GM18507 (cell line): ENCODE measurements at places on chromosomes 7 and 10.

GRCh38 chr10:114043532-114044246, at the start of gene ADRB1:
Gene ADRB1 (plus strand): TSS chr10:114043866. CDS start chr10:114044133, 267 bp downstream.
- DNase-seq = no peak

- no peak for DNase-seq
These were observed 574.4 kb downstream of the PTPRN2 start for GRCh38 chr7:158013085-158013668.

DNA sequence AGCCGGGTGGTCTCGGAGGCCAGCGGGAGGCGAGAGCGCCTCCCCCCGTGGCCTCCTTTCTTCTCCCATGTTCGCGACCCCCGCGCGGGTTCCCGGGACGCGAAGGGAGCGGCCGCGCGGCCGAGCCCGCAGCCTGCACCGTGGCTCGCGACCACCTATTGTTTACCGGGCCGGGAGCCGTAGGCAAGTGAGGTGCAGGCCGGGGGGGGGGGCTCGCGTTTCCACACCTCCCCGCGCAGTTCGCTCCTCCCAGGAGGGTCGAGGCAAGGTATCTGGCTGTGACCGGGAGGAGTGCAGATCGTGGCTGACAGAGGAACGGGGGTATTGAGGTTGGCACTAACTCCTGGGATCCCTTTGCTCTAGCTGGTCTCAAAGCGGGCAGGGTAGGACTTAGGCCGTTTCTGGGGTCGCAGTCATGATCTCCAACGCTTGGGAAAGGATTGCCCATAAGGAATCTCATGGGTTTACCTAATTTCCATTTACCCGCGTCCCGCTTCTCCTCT, 734 bp downstream of the PTPN12 start:
- no peak for DNase-seq

DNA sequence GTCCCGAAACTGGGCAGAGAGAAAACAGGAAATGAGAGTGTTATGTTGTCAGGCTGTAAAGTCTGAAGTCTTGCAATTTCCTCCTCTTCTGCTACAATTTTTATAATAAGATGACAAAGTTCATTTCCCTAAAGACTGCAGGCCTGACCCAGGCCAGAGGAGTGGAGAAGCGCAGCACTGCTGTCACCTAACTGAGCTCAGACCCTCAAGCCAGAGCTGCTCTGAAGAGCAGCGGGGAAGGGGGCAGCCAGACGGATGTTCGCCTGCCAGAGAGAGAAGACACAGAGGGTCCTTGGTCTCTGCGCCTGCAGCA, 12.6 kb upstream of the AOAH start:
- no peak for DNase-seq

DNA sequence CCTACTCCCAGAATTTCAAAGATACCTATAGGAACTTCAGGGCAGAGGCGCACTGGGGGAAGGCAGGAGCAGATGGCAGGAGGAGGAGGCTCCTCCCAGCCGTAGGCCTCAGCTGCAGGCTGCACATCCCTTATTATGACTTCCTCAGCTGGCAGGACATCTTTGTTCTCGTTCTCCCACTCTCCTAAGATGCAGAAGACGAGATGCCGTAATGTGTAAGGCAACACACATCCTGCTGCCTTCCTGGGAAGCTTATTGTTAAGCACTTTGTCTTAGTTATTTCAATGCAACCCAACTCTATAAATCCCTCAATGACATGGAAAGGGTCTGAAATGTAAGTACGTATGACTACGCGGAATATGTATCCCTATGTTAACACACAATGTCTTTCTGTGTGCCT, 599.8 kb upstream of the MGMT start:
- DNase-seq = no peak

- DNase-seq = peak; percentile 72
These were observed 10.0 kb upstream of the CHCHD1 start for GRCh38 chr10:73771722-73772280.

- no peak for DNase-seq
These were observed 88.4 kb downstream of the SH3PXD2A start for GRCh38 chr10:103766751-103767505.
